ENCODE measurements at places on chromosomes 7 and 10.
A peak's percentile ranks its signal among the peaks of the same experiment; 100 is the strongest.

DNA sequence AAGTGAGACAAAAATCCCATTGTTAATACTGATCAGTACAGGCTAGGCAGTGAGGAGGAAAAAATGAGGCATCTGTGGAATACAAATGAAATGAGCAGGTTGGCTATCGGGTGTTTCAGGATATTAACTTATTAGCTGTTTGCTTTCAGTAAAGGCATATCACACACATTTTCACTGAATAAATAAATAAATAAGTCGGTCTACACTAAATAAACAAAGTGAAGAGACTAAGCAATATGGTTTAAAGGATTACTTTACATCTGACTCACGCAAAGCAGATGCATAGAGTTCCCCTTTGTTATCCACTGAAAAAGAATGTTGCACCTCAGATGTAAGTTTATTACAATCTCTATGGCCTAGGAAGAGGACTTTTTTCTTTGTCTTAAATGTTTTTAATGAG is 6.3 kb upstream of the SEMA3A start:
- no peak for DNase-seq

GRCh38 chr10:132444877-132445351 is 47.9 kb downstream of the PWWP2B start:
- no peak for DNase-seq

DNA sequence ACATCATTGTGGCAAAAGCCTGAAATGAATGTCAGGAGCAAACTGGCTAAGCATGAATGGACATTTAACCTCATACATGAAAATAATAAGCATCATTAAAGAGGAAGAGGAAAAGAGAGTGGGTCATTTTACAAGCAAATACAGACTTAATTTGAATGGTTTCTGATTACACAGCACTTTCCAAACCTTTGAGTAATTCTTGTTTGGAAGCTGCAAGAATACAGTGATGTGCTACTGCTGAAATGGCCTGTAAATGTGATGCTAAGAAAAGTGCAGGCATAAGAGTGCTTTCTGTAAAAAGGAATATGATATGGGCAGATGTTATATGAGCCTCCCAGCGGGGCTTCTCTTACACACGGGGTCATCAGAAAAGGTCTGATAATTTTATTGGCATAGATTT is 30.2 kb downstream of the TAS2R16 start:
- DNase-seq, result no peak

DNA sequence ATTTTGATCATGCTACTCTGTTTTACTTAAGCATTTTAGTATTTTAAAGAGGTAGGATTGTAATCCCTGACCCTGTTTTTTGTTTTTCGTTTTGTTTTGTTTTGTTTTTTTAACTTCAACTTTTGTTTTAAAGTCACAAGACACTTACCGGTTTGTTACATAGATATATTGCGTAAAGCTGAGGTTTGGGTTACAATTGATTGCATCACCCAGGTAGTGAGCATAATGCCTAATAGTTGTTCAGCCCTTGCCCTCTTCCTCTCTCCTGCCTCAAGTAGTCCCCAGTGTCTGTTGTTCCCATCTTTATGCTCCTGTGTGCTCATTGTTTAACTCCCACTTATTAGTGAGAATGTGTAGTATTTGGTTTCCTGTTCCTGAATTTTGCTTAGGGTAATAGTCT is 93.1 kb upstream of the TEX47 start:
- no peak for DNase-seq

DNA sequence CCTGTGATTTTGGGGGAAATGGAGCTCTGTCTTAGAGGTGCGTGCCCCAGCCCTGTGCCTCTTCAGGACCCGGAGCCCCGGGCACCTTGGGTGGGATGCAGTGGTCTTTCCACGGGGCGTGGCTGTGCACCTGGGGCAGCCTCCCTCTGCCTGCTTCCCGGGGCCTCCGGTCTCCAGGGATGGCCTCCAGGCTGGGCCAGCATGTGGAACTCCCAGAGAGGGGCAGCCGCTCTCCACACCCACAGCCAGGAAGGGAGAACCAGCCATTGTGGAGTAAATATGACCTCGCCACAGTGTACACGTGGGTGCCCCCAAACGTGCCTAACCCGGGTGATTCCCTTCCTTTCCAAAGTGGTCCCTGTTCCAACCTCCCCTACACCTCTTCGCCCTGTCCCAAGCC is 52.6 kb downstream of the JAKMIP3 start:
- DNase-seq, result no peak

- no peak for DNase-seq
These were observed 94.2 kb upstream of the PHYHIPL start for GRCh38 chr10:59082249-59082648.

- no peak for DNase-seq
These were observed 34.1 kb downstream of the ANXA11 start for GRCh38 chr10:80171248-80171660.

GRCh38 chr10:49412571-49412970 is 16.7 kb upstream of the DRGX start:
- no peak for DNase-seq

GRCh38 chr10:100357059-100357858 is 10.2 kb downstream of the SCD start:
- no peak for DNase-seq

DNA sequence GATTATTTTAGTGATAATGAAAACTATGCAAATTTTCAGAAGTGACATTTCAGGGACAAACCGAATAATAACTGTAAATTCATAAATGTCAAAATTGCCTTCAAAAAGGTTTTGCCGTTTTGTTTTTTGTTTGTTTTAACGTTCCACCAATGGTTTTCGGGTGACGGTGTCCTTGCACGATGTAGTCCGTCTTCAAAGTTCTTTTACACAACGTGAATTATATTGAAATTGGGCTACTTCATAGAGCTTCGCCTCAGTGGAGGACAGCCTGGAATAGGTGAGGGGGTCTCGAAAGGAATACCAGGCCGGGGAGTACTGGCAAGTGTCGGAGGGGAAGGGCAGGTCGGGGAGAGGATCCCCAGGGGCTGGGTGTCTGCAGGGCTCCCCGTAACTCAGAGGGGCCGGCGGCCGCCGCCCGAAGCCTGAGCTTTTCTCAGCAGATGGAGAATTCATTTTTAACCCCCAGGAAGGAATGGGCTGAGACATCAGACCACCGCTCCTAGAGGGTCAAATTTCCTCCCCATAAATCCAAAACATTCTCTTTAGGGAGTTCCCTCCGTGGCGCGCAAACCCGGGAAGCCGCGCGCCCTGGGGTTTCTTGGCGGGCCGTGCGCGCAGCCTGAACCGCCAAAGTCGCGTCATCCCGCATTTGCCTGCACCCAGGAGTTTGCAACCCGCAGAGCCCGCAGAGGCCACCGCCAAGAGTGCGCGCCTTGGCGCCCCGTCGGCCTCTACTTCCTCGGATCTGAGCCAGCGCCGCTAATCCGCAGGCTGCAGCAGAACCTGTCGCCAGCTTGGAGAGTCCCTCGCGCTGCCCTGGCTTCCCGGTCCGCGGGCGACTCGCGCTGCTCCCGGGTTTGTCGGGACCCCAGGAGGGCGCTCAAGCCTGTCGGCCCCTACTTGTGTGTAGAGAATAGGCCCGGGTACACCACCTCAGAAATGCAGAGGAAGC is 17.3 kb upstream of the EVX1 start:
- no peak for DNase-seq

- no peak for DNase-seq
These were observed 942.5 kb upstream of the ZWINT start for GRCh38 chr10:57303566-57303965.

DNA sequence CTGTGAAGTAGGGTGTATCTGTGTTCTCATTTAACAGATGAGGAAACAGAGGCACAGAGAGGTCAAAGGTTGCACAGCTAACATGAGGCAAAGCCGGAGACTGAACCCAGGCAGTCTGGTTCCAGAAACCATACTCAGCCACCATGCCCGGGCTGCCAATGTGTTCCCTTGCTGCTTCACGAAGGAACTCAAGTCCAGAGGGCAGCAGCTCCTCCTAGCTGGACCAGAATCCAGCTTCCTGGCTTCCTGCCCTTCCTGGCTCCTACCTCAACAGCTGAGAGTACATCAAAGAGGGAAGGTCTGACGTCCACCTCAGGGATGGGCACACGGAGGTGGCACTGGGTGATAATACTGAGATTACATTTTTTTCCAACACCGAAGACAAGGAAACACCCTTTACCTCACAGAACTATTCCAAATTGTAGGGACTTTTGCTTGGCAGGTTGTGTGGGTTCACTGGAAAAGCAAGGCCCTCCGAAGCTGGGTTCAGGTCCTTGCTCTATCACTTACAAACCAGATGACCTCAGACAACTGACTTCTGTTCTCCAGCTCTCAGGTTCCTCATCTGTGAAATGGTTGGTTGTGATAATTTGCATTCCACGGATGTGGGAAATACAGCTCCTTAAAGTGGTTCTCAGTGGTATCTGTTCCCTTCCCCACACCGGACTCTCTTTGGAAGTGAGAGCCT is 154.1 kb upstream of the ZMIZ1 start:
- DNase-seq, result peak; percentile 16

DNA sequence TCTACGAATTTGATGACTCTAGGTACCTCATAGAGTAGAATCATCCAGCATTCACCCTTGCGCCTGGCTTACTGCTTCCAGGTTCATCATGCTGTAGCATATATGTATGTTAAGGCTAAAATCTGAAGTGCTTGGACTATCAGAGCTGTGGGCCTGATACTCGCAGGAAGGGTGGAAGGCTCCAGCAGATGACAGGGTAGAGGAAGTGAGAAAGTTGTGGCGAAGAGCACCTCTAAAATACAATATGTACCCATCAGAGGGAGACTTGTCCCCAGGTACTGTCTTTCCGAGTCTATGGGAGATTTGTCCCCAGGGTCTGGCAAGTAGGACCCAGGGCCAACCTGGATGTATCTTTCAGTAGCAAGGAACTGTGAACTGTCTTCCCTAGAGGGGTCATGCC is 48.1 kb upstream of the PLEKHA1 start:
- DNase-seq, result no peak

DNA sequence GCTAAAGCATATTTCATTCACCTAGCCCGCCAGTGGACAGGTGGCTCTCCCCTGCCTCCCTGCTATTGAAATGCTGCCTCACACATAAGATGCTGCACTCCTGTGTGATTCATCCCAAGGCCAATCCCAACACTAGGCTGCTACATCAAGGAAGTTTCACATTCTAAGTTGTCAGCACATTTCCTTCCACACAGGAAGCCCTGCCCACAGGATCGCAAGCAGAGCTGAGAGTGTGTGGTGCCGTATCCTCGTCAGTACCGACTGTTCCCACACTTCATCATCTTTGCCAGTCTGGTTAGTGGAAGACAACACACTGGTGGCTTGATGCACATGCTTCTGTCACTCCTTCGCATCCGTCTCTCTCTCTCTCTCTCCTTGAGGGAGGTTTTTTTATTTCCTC is 194.3 kb upstream of the PPP2R2D start:
- DNase-seq, result no peak

GRCh38 chr10:123455861-123456260 is 210.3 kb upstream of the GPR26 start:
- no peak for DNase-seq
